ENCODE measurements at places on chromosomes 2 and 18. TPM values are rescaled to one million over a fixed set of nuclear protein-coding genes. Genes with fewer than 3 reads are reported as not detected.

- no peak overlapping the region for H3K27ac ChIP-seq
- DNase-seq = peak; percentile 34
- H3K27me3 ChIP-seq = no peaks in the 10 kb centered on the region
- no peaks in the 10 kb centered on the region for H3K4me1 ChIP-seq
- no peak overlapping the region for H3K4me3 ChIP-seq
Measured at GRCh38 chr2:201952187-201952586, 81.5 kb upstream of the FZD7 start.

- no peaks in the 10 kb centered on the region for H3K36me3 ChIP-seq
- no peaks in the 10 kb centered on the region for H3K27me3 ChIP-seq
- H3K27ac ChIP-seq = no peak overlapping the region
- no peak overlapping the region for H3K4me3 ChIP-seq
Measured at GRCh38 chr2:164810843-164811242, 30.8 kb downstream of the COBLL1 start.

DNA sequence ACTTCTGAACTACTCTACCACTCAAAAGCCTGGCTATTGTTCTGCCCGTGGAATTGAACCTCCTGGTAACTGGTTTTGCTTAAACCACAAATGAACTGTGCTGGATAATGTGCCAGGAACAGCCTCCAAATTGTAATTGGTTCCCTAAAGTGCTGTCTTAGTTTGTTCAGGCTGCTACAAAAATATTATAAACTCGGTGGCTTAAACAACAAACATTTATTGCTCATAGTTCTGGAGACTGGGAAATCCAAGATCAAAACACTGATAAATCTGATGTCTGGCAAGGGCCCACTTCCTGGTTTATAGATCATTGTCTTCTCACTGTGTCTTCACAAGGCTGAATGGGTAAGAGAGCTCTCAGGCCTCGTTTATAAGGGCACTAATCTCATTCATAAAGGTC lies 149.2 kb upstream of the NCKAP5 start:
- H3K36me3 ChIP-seq = no peaks in the 10 kb centered on the region
- no peak for DNase-seq
- no peak overlapping the region for H3K4me3 ChIP-seq

GRCh38 chr2:161321944-161322648 lies 13.9 kb downstream of the PSMD14 start:
- no peaks in the 10 kb centered on the region for H3K27me3 ChIP-seq

- no peaks in the 10 kb centered on the region for H3K27me3 ChIP-seq
- H3K36me3 ChIP-seq = no peaks in the 10 kb centered on the region
- no peak for DNase-seq
Measured at GRCh38 chr2:231139796-231140195, 15.0 kb upstream of the HTR2B start.

- no peaks in the 10 kb centered on the region for H3K4me1 ChIP-seq
- H3K27ac ChIP-seq = no peak overlapping the region
- no peaks in the 10 kb centered on the region for H3K36me3 ChIP-seq
- H3K27me3 ChIP-seq = no peaks in the 10 kb centered on the region
- H3K4me3 ChIP-seq = no peak overlapping the region
Measured at GRCh38 chr2:64036034-64036705, 16.9 kb upstream of the VPS54 start.

DNA sequence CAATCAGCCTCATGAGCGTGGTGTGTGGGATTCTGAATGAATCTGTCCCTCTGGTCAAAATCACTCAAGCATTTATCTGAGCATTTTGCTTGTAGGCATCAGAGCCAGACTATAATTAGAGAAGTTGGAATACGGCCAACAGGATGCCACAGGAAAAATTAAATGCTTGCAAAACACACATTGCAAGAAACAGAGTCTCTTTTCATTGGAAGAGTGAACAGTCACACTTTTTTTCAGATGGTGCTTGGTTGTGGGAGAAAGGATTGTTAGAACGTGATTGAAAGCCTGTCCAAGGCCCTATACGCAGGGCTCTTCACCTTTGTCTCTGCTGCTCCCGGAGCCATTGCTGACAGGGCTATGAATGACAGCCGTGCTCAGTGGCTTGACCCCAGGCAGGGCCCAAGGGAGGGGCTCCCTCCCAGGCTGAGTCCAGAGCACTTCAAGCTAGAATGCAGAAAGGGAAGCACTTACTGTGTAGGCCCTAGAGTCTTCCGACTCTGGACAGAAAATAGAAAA lies 59.8 kb downstream of the SNTG2 start:
- H3K4me1 ChIP-seq = no peaks in the 10 kb centered on the region
- H3K27me3 ChIP-seq = no peaks in the 10 kb centered on the region
- H3K27ac ChIP-seq = no peak overlapping the region
- no peak overlapping the region for H3K4me3 ChIP-seq
- no peak for DNase-seq

GRCh38 chr2:200403814-200404213 lies 97.3 kb downstream of the SPATS2L start:
- DNase-seq = no peak
- H3K4me3 ChIP-seq = no peak overlapping the region
- H3K27me3 ChIP-seq = no peaks in the 10 kb centered on the region

DNA sequence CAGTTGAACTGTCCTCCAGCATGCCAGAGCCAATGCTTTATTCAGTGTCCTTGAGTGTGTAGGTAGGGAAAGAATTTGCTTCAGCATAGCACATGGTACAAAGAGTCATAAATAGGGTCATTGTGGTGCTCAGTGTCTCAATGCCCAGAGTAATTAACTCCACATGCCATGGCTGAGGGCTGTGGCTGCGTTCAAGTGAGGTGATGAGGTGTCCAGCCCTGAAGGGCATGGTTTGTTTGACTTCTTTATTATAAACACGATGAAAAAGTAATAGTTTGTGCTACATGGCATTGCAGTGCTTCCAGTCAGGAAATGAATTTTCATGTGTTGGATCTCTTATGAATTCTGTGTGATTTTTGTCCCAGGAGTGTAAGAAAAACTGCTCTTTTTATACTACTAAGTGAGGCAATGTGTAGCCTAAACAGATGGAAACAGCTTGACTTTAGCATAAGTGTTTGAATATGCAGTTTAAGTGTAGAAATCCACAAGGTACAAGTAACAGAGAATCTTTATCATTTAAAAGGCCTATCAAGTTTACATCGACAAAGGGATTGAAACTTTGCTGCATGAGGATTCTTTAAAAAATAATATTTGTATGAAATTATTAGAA lies 507.9 kb upstream of the CDH2 start:
- no peaks in the 10 kb centered on the region for H3K4me1 ChIP-seq
- H3K4me3 ChIP-seq = no peak overlapping the region
- DNase-seq = no peak
- H3K27me3 ChIP-seq = no peaks in the 10 kb centered on the region

Gene DTNA
- total RNA-seq = 71.9 TPM

Gene IGFBP5
- 773 TPM for total RNA-seq

Gene COLEC12
- total RNA-seq = 24.7 TPM

Gene ANKRD62
- not detected for total RNA-seq
